Subcutaneous adipose tissue (tissue), 4 donors: ENCODE measurements at places on chromosomes 13 and 19. TPM values are rescaled to one million over a fixed set of nuclear protein-coding genes. Genes with fewer than 3 reads are reported as not detected.

The KIR2DL1 gene
- total RNA-seq = not detected

The NLRP7 gene
- total RNA-seq = not detected

The OSCAR gene
- 0.75 TPM for total RNA-seq

The CLIP3 gene
- total RNA-seq = 3.8 TPM

The DUXA gene
- total RNA-seq = not detected
